Activated T-cell treated with anti-CD3 and anti-CD28 coated beads, Interleukin-2, amount 50 U/mL, for 72 hours (primary cell): ENCODE measurements at places on chromosomes 2 and 18. TPM values are rescaled to one million over a fixed set of nuclear protein-coding genes. Genes with fewer than 3 reads are reported as not detected.

PRKAG3 gene
- not detected for total RNA-seq

ASXL3 gene
- not detected for total RNA-seq

GPR155 gene
- total RNA-seq: 12.6 TPM

PCARE gene
- total RNA-seq: not detected

G6PC2 gene
- not detected for total RNA-seq

PROKR1 gene
- not detected for total RNA-seq

SLC8A1 gene
- 1.9 TPM for total RNA-seq

GRCh38 chr2:30665761-30666265 lies 141.4 kb downstream of the CAPN13 start:
- H3K27me3 ChIP-seq: no peaks in the 10 kb centered on the region
- DNase-seq: no peak
- H3K36me3 ChIP-seq: peaks cover 9% of the 10 kb centered on the region
- no peak overlapping the region for H3K4me3 ChIP-seq
- H3K4me1 ChIP-seq: no peaks in the 10 kb centered on the region

DNA sequence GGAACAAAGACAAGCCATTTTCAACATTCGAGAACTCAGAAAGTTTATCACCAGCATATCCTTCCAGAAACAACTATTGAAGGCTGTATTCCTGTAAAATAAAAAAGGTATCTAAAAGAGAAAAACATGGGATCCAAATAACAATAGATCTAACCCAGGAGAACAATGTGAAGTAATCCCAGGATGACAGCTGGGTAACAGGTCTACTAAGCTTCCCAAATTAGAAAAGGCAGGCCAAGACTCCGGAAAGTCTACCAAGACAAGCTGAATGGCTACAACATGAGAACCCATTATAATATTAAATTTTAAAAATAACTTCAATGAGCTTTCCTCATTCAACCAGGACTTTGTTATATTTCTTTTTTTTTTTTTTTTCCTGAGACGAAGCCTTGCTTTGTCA lies 6.5 kb downstream of the PIAS2 start:
- no peak for DNase-seq
- H3K27ac ChIP-seq: no peak overlapping the region
- no peak overlapping the region for H3K4me3 ChIP-seq
- no peaks in the 10 kb centered on the region for H3K36me3 ChIP-seq
- H3K4me1 ChIP-seq: peaks cover 16% of the 10 kb centered on the region

- DNase-seq: no peak
- H3K4me1 ChIP-seq: peaks cover 23% of the 10 kb centered on the region
- no peak overlapping the region for H3K27ac ChIP-seq
- H3K27me3 ChIP-seq: no peaks in the 10 kb centered on the region
- H3K4me3 ChIP-seq: no peak overlapping the region
- H3K36me3 ChIP-seq: no peaks in the 10 kb centered on the region
Observed at GRCh38 chr18:62953663-62954062, 238.3 kb downstream of the PHLPP1 start.

GRCh38 chr2:65456886-65457285 lies 24.5 kb upstream of the SPRED2 start:
- no peak for DNase-seq
- H3K36me3 ChIP-seq: no peaks in the 10 kb centered on the region
- H3K27ac ChIP-seq: no peak overlapping the region
- H3K27me3 ChIP-seq: peaks cover 30% of the 10 kb centered on the region
- H3K4me1 ChIP-seq: no peaks in the 10 kb centered on the region

GRCh38 chr2:230912724-230913123 lies 12.3 kb downstream of the GPR55 start:
- peaks cover 78% of the 10 kb centered on the region for H3K4me1 ChIP-seq
- H3K36me3 ChIP-seq: peaks cover 2% of the 10 kb centered on the region
- peaks cover 57% of the 10 kb centered on the region for H3K27me3 ChIP-seq
- no peak overlapping the region for H3K4me3 ChIP-seq
- no peak for DNase-seq
- H3K27ac ChIP-seq: no peak overlapping the region

- no peak overlapping the region for H3K4me3 ChIP-seq
- no peaks in the 10 kb centered on the region for H3K27me3 ChIP-seq
- H3K36me3 ChIP-seq: no peaks in the 10 kb centered on the region
Observed at GRCh38 chr2:101351207-101351606, 36.1 kb downstream of the CREG2 start.

GRCh38 chr2:109316091-109316490 lies 187.1 kb downstream of the SH3RF3 start:
- no peak overlapping the region for H3K4me3 ChIP-seq
- H3K36me3 ChIP-seq: no peaks in the 10 kb centered on the region
- no peak overlapping the region for H3K27ac ChIP-seq
- peaks cover 18% of the 10 kb centered on the region for H3K4me1 ChIP-seq
- DNase-seq: no peak
- H3K27me3 ChIP-seq: no peaks in the 10 kb centered on the region

GRCh38 chr2:234995332-234996068 lies 43.7 kb downstream of the SH3BP4 start:
- no peak for DNase-seq
- no peak overlapping the region for H3K27ac ChIP-seq
- H3K27me3 ChIP-seq: peaks cover 12% of the 10 kb centered on the region

DNA sequence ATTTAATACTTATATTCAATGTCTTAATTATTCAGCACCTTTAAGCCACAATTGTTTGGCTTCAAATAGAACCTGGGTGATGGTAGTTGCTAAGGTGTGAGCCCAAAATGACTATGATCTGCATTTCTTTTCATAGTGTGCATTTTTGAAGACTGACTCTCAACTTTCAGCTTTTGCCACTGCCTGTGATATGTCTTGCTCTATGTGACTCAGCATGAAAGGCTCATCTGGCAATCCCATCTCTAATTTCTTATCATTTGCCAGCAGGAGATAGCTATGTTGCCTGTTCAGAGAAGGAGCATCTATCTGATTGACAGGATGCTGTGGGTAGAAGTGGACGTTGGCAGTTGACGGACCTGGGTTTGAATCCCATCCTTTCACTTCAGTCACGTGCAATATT lies 34.5 kb upstream of the CCDC93 start:
- DNase-seq: no peak
- H3K36me3 ChIP-seq: no peaks in the 10 kb centered on the region
- no peak overlapping the region for H3K4me3 ChIP-seq
- H3K27me3 ChIP-seq: peaks cover 72% of the 10 kb centered on the region
- no peak overlapping the region for H3K27ac ChIP-seq
